ENCODE measurements at places on chromosomes 7 and 10.

GRCh38 chr7:27165089-27165995, at the start of gene HOXA9:
Gene HOXA9 (minus strand): TSS chr7:27165537. CDS start chr7:27165457, 80 bp downstream.
- no peak for DNase-seq

GRCh38 chr10:31953480-31953879, 24.8 kb upstream of the ARHGAP12 start:
- DNase-seq = no peak

DNA sequence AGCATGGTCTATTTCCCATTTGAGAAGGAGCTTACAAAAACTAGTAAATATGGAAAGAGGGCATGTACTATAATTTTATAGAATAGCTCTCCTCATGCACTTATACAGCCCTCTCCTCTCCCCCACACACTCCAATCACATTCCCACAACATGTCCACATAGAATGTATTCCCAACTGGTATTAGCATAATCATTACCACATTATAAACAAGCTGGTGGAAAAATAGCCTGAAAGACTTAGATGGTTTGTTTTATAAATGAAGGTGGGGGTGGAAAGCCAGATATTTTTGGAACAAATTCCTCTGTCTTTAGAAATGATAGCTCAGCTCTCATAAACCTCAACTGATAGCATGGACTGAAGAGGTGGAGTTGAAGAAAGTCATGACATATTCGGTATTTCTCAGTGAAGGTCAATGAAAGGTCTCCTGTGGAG, 410.1 kb downstream of the SUGCT start:
- no peak for DNase-seq

- DNase-seq = no peak
Measured at GRCh38 chr7:157301610-157302120, 35.1 kb upstream of the DNAJB6 start.

DNA sequence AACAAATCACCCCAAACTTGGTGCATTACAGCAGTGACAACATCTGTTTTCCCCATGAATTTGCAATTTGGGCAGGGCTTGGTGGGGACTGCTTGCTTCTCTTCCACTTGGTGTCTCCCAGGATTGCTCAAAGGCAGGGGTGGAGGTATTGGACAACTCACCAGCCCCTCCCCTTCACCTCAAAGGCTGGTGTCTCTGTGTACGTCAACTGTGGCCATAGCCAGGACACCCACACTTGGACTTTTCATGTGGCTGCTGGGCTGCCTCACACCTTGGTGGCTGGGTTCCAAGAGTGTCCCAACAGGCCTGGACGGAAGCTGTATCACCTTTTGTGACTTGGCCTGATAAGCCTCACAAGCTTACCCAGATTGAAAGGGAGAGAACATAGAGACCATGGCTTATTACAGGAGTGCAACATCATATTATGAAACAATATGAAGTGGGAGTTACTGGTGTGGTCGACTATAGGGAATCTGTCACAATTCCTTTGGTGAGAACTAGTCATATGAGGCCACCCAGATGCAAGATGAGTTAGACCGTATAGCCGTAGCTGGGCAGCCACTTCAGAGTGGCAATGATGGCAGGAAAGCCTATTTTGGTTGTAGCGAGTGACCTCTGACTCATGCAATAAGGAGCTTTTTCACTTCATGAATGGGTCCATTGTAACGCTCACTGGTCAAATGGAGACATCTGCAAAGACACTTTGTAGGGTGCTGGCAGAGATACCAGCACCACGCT, 187.6 kb upstream of the ITGB1 start:
- no peak for DNase-seq

Data from activated CD4-positive, alpha-beta T cell treated with anti-CD3 and anti-CD28 coated beads for 4 hours (primary cell).